ENCODE measurements at places on chromosomes 5 and 9.

- no peak for DNase-seq
Measured at GRCh38 chr5:131279204-131279603, 15.4 kb downstream of the CDC42SE2 start.

DNA sequence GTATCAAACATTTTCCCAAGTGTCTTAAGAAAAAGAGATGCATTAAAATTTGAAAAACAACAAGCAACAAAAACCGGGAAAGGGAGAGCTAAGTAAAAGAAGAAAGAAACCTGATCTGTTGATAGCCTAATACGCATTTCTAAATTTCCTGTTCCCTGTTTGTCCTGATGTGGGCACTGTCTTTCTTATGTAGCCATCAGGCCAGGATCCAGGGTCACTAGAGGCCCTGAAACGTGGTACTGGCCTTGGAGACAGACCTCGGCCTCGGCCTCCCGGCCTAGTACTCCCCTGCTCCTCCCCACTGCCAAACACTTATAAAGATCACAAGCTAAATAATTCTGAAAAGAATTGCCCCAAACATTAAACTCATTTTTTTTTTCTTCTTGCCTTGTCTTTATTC, 547.2 kb downstream of the IRX1 start:
- DNase-seq: no peak

DNA sequence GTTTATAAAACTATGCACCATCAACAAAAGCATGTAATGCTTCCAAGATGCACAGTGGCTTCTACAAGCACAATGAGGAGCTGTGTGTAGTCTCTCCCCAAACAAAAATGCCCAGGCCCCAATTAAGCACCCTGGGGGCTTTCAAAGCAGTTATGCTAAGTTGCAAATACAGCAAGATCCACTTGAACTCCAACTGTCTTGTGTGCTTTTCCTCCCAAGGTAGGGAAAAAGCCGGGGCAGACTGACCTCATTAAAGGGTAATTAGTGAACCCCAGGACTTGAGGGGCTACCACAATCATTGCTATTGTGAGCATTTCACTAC, 13.1 kb downstream of the ZNF608 start:
- DNase-seq: no peak

DNA sequence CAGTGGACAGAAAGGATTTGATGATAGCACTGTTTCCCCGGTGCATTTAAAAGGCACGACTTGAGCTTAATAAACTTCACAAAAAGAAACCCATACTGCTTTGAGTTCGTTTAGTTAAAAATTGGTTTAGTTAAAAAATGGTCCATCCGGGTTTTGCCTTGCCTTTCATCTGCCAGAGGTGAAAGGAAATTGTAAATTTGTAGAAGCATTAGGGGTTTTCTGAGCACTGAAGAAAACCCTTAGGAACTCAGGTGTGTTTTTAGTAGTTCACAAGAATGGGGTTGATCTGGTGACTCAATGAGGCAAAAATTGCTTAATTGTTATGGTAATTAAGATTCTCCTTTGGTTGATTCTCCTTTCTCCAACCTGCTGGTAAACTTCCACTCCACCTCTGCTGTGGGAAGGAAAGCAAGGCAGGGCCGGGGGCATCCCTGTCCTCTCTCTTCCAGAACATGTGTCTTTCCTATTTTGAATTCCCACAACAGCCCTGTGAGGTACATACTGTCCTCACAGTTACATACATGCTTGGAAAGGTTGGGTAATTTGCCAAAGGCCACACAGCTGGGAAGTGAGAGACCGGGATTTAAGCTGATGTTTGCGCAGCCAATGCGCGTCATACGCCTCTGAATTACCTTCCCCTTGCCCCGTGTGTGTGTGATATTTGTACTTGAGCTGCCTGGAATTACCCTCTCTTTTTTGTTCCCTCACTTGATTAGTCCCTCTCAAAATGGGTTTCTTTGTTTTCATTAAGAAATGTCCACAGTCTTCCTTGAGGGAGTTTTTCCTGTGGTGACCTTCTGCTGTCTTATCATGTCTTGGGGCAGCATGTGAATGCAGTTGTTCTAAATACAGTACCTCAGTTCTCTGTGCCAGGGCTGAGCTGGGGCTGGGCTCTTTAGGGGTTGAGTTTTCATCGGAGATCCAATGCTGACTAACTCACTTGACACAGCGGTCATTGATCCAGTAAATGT, 94.4 kb downstream of the ARHGAP26 start:
- no peak for DNase-seq

GRCh38 chr9:95834281-95834907, 41.1 kb upstream of the ERCC6L2 start:
- no peak for DNase-seq

DNA sequence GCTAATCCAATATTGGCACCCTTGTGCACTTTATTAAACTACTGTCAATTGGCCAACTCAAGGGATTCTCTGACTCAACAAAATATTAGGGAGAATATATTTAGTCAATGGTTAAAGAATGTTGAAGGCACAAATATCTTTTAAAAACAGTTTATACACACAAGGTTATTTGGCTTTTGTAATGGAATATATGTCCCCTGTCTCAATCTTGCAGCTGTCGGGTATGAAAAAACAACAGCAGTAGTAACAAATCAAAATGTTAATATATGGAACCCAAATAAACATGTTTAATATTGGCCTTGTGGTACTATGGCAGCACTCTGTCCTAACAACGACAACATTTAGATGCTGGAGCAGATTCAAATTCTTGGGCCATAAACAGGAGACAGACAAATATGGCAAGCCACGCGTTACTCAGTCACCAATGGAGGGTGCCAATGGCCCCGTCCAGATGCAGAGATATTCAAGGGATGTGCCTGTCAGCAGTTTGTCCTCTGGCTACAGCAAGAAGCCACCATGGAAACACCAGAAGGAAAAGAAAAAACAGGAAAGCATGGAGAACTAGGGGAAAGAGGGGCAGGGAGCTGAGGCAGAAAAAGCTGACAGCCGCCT, 342.0 kb downstream of the NDUFS4 start:
- DNase-seq: no peak

- DNase-seq: no peak
Measured at GRCh38 chr5:150223474-150223873, 33.6 kb downstream of the SLC6A7 start.

DNA sequence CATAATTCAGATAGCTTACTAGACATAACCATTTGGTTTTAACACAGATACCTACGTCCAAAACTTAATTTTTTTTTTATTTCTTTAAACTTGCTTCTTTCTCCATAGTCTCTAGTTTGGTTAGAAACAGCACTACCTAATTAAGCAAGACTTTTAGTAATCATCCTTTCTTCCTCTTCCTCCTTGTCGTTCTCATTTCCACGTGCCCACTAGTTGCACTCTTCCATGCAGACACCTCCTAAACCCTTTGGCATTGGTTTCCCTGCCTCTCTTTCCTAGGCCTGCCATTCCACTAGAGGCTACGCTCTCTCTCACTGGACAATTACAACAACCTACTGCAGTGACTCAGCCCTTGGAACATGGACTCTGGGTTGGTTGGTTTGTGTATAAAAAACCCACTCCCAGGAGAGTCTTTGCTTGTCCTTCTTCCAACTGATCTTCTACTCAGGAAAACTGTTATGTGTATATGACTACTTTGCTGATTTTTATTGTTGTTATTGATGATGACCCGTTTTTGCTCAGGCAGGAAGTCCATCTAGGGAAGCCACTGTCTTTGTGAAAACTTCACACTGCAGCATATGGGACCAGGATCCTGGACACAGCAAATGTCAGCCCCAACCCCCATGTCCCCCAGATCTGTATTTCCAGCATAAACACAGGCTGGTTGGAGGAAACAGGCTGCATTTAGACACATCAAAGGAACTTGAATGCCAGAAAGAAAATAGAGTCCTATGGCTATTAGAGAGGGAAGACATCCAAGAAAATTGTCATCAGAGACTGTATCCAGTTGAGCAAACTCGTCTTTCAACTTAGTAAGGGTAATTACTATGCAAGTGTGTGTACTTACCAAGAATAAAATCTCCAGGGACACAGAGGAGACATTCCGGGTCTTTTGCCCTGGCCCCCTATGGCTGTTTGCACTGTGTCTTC, 503.2 kb downstream of the GADD45G start:
- DNase-seq: no peak

- no peak for DNase-seq
Measured at GRCh38 chr5:59765446-59765845, 128.1 kb downstream of the PDE4D start.

DNA sequence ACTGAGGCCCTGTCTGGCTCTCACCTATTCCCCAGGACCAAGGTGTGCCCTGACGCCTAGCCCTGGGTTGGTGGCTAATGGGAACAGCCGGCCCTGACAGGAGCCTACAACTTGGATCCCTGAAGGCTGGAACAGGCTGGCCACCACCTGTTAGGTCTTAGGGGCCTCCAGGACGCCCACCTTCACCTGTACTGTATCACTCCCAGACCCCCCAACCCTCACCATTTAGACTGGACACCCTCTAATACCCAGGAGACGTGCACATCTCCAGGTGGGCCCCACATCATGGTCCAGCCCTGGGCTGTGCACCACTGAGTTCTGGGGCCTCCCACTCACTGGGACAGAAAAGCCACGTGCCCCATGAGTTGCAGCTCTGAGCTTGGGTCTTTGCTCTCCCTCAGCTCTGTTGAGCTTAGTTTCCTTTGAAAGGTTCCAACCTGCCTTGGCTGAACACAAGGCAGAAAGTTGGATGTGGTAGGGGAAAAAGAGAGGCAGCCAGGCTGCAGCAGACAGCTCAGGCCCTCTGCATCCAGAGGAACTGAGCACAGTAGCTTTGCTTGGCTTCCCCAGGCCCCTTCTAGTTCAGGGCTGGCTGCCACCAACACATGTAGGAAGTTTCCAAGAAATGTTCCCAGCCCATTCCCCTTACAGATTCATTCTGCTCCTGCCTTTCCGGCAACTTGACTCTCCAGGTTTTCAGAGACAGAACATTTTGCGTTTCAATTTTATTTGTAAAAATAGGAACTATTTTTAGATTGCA, 116.8 kb upstream of the TBC1D2 start:
- no peak for DNase-seq

- DNase-seq: no peak
Measured at GRCh38 chr5:52476346-52476745, 311.4 kb upstream of the ITGA1 start.

DNA sequence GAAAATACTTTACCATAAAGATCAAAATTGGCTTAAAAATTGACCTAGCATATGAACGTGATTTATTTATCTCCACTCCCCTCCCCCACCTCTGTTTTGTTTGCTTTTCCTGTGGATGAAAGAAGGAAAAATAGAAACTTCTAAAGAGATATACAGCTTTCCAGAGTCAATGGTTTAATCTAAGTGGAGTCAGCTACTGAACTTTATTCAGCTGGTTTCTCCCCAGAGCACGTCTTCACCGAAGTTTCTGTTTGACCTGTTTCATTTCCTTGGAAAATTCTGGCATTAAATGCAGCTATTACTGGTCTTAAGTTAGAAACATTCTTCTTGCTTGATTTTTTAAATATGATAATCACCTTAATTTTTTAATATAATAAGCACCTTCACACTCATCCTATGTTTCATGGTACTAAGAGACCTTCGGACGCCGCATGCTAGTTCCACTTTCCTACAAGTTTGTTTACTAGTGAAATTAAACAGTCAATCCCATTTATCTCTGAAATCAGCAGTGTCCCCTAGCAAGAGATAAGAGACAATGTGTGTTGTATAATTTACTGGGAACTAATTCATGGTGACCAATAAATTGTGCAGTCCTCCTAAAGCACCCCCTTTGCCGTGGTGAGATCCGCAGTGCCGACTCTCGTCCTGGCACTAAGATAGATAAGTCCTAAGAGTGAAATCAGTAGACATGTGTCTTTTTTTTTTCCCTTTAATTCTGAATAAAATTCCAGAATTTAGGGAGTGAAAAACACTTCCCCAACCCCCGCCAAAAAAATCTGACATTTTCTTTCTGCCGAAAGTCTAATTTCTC, 89.9 kb downstream of the ARL15 start:
- DNase-seq: no peak

DNA sequence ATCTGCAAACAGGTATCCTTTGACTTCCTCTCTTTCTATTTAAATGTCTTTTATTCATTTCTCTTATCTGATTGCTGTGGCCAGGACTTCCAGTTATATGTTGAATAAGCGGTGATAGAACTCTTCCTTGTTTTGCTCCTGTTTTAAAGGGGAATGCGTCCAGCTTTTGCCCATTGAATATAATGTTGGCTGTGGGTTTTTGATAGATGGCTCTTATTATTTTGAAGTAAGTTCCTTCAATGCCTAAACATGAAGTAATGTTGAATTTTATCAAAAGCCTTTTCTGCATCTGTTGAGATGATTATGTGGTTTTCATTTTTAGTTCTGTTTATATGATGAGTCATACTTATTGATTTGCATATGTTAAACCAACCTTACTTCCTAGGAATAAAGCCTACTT, 300.5 kb upstream of the CTNND2 start:
- DNase-seq: no peak

DNA sequence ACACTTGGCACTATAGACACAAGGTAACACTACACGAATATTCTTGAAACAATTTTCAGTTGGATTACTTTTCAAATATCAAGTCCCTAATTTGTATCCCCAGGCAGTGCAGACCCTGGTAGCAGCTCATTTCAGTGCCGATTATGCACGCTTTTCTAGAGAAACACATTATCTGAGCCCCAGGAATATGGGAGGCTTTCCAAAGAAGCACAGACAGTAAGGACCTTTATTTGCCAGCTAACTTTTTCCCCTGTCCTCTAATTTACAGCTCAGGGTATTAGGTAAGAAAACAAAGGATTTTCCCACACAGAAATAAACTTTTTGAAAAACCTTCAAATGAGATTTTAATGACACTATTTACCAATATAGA, 852.3 kb upstream of the DMAC1 start:
- DNase-seq: no peak

DNA sequence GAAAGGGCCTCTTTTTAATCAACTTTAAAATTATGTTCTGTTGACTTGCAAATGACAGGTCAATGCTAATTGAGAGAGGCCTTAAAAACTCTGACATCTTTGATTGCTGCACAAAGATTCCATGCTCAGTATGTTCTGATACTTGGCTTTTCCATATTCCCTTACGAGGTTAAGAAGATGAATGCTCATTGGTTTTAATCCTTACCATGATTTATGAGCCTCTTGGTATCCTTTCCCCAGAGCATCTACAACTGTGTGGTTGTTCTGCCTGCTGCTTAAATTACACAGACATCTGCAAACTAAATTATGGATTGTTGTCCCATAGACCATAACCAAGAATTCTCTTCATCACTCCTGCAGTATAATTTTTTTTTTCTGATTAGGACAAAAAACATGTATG, 352.6 kb downstream of the CDH12 start:
- no peak for DNase-seq

GRCh38 chr5:131993676-131994075, 17.8 kb downstream of the ACSL6 start:
- DNase-seq: no peak
